GM18507 (cell line): ENCODE measurements at places on chromosomes 3 and 15.
A peak's percentile ranks its signal among the peaks of the same experiment; 100 is the strongest.

DNA sequence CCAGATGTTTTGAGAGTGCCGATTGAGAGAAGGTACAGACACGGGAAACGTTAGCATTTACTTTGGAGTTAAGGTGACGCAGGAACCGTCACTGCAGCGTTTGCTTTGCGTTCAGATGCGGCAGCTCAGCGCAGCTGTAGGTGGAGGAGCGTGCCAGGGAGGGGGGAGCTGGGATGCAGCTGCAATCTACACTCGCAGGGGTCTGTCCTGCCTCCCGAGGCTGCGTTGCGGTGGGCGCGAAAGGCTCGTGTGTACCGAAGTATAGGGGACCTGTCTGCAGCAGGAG is 425 bp upstream of the FYTTD1 start:
- DNase-seq = no peak

- DNase-seq = no peak
Measured at GRCh38 chr3:182129740-182130139, 418.0 kb downstream of the SOX2 start.

- no peak for DNase-seq
Measured at GRCh38 chr15:73773428-73773827, 20.3 kb upstream of the INSYN1 start.

GRCh38 chr15:36805278-36805677 is 225.9 kb downstream of the CDIN1 start:
- no peak for DNase-seq

DNA sequence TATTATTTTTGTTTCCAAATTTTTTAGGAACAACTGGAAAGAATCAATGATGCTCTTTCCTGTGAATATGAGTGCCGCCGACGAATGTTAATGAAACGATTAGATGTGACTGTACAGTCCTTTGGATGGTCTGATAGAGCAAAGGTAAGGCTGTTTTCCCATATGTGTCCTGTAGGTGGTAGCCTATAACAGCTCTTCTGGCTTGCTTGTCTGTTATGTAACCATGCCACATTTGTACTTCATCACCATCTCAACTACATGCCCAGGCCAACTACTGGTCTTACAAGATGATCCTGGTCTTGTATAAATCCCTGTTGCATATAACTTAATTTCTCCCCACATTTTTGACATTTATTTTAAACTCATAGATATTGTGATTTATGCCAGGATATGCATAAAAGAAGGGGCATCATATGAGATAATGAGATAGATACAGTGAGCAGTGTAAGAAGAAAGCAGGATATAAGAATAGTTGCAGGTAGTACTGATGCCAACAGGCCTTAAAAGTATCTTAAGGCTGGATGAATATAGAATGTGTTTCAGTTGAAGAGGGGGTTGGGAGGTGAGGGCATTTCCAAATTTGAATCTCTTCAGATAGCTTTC is 20.3 kb downstream of the FAM98B start:
- DNase-seq = peak; percentile 11

DNA sequence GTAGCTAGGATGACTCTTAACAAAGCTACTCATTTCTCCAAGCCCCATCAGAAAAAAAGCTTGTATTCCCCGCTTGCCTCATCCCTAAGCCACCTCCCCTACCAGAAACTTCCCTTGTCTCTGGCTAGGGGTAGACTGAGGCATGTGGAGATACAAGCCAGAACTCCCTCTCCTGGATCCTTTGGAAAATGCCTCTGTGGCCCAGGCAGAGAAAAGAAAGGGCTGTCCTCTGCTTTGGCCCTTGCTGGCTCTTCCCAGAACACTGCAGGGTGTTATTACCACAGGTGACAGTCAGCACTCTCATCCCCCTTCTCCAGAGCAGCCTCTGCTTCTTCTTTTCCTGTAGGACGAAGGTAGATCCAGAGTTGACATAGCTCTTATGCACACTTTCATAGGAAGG is 15.2 kb downstream of the RMDN3 start:
- no peak for DNase-seq

- DNase-seq = no peak
Measured at GRCh38 chr15:84894736-84895425, 10.4 kb downstream of the SLC28A1 start.

- no peak for DNase-seq
Measured at GRCh38 chr3:181454451-181455027, 257.2 kb upstream of the SOX2 start.

DNA sequence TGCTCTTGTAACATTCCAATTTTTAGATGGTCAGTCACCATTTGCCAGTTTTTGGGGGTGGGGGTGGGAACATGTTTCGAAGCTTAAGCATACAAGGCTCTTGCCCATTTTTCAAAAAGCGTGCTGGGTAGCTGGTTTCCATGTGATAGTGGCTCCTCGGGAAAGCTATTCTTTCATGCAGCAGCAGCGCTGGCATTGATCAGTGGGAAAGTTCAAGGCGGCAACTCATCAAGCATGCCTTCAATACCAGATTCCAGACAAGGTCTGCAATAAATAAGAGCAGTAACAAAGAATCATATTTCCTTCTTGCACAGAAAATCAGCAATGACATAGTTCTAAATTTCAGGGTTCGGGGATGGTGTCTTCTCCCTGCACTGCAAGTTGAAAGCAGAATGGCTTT is 133.5 kb upstream of the ONECUT1 start:
- no peak for DNase-seq

DNA sequence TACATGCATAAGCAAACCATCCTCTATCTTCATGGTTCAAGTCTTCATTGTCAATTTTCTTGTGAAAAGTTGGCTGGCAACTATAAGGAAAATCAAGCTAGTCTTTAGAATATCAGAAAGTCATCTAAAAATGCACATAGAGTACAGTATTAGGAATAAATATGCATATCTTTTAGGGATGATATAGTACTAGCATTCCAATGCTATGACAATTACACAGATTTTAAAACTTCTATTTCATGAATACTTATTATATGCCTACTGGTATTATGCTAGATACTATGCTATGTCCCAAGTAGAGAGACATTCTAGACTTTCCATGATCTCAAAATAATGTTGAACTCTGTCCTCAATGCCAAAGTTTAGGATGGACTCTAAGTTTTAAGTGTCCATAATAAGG is 81.3 kb upstream of the NAALADL2 start:
- no peak for DNase-seq

GRCh38 chr3:1117843-1118473 is 25.1 kb downstream of the CNTN6 start:
- no peak for DNase-seq

- no peak for DNase-seq
Measured at GRCh38 chr15:29449136-29449535, 179.5 kb upstream of the NSMCE3 start.

- no peak for DNase-seq
Measured at GRCh38 chr3:109569135-109569846, 231.9 kb upstream of the DPPA4 start.

DNA sequence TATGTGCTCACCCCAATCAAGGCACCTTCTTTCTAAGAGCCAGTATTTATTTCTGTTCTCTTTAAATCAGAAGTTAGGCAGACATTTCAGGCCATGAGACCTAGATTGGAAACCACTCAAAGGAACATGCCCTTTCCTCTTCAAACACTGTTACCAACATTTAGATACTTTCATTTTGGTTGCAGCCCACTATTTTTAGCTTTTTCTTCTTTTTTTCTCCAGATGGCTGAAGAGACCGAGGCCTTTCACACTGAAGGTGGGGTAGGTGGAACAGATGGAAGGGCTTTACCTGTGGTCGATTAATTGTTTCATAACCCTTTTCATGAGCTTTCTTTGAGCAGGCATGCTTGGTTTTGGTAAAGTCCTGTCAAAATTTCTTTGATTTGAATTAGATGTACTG is 10.9 kb upstream of the LZTFL1 start:
- no peak for DNase-seq

GRCh38 chr15:72173864-72174550 is 23.6 kb downstream of the GRAMD2A start:
- no peak for DNase-seq

GRCh38 chr15:68821190-68821840 is 620 bp upstream of the ANP32A start:
- DNase-seq = no peak

- DNase-seq = no peak
Measured at GRCh38 chr3:113247675-113248458, 36.5 kb downstream of the BOC start.

DNA sequence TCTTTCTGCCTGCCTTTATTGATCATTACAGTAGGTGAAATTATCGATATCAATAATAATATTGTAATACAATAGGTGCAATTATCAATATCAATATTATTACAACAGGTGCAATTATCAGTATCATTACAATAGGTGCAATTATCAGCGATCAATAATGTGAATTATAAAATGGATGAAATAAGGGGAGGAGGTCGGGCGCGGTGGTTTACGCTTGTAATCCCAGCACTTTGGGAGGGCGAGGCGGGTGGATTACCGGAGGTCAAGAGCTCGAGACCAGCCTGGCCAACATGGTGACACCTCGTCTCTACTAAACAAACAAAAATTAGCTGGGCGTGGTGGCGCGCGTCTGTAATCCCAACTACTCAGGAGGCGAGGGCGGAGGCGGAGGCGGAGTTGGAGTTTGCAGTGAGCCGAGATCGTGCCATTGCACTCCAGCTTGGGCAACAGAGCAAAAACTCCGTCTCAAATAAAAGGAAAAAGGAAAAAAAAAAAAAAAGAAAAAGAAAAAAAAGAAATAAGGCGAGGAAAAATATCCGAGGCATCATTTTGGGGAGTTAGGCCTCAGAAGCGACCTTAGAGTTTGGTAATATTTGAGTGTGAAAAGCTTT is 611 bp upstream of the BNIP2 start:
- DNase-seq = no peak

GRCh38 chr3:43932921-43933320 is 242.2 kb downstream of the ABHD5 start:
- no peak for DNase-seq

- no peak for DNase-seq
Measured at GRCh38 chr3:7607676-7608075, 746.8 kb downstream of the GRM7 start.

- DNase-seq = no peak
Measured at GRCh38 chr3:150063237-150063636, 92.5 kb upstream of the PFN2 start.

GRCh38 chr3:45125550-45126026 is 20.6 kb downstream of the CDCP1 start:
- no peak for DNase-seq

DNA sequence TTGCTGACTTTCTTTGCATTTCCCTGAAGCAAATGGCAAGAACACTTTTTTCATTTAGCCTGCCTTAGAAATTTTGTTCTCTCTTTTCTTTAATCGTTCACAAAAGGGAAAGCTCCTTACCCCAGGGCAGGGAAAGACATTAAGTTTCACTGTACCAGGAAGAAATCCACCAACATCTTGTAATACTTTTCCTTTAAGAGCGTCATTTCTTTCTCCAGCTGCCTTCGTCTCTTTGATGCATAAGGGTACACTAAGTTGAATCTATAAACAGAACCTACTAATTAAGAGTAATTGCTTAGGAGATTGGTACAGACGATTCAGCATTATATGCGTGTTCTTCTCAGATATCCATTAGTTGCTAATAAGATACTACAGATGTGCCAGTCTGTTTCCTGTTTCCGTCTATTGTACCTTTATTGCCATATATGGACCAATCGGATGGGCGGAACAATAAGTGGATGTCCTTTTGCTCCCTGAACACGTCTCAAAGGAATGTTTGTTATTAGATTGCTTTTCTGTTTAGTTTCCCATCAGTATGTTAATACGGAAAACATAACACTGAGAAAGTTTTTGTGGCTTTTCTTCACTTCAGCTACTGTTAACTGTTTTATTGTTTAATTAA is 276.7 kb upstream of the RARB start:
- no peak for DNase-seq

GRCh38 chr15:77904901-77905300 is 172.6 kb downstream of the TBC1D2B start:
- DNase-seq = no peak

DNA sequence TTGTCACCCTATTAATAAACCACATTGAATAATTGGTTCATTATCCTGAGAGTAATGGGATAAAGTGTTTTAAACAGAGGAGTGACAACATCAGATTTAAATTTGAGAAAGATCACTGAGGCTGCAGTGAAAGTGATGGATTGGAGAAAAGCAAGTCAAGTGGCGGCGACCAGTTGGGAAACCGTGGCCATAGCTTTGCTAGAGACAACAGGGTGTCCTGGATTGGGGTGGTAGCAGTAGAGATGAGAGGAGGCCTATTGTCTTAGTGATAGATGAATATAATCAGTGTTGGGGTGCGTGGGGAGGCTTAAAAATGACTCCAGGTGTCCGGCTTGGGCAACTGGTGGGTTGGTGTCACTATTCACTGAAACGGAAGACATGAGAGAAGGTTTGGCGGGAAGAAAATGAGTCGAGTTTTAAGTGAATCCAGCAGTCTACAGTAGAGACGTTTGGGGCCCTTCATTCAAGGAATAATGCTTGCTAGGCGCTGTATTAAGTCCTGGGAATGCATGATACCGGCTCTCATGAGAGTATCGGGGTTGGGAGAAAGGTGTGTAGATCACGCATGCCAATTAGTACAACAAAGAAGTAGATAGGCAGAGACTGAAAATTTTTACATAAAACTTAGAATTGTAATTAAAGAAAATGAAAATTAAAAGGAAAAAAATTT is 819 bp downstream of the NEK4 start:
- no peak for DNase-seq

GRCh38 chr15:74132681-74133651 is 2.6 kb downstream of the ISLR2 start:
- DNase-seq = no peak

GRCh38 chr3:52531860-52532516 is 1.7 kb downstream of the NT5DC2 start:
- no peak for DNase-seq

- DNase-seq = no peak
Measured at GRCh38 chr3:171615686-171616085, 155.5 kb upstream of the TNIK start.

DNA sequence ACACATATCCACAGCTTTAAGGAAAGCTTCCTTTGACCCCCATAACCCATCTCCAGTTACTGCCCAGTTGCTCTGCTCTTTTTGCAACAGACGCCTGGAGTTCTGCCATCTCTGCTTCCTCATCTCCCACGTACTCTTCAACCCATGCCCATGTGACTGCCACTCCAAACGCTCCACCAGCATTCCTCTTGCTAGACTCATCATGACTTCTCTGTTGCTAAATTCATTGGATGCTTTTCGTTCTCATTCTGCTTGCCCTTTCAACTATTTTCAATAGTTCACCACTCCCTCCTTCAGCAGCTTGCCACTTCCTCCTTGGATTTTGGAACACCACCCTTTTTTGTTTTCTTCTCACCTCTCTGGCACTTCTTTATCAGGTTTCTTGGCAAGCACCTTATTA is 2.7 kb upstream of the KNSTRN start:
- no peak for DNase-seq

- no peak for DNase-seq
Measured at GRCh38 chr3:57999417-58000115, 8.7 kb upstream of the FLNB start.

- no peak for DNase-seq
Measured at GRCh38 chr15:65525622-65526021, 4.6 kb upstream of the HACD3 start.

- DNase-seq = no peak
Measured at GRCh38 chr3:9280451-9281219, 31.2 kb upstream of the SRGAP3 start.

DNA sequence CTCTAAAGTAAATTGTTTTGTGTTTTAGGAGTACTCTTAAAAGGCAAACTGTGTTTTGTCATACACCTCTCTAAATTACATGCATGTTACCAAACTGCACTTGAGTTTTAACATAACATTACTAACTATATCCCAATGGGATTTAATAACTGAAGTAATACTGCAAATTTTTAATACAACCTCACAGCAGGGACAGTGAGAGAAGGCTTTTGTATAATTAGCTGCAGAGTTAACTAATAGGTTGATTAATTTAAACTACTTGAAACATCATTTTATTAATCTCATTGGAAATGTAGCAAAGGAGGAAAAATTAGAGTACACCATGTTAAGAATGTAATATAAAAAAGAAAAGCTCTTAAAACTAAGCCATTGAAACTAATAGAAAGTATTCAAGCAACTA is 417.3 kb downstream of the CADM2 start:
- no peak for DNase-seq
